T-cell (primary cell): ENCODE measurements at places on chromosomes 11 and 22. TPM values are rescaled to one million over a fixed set of nuclear protein-coding genes. Genes with fewer than 3 reads are reported as not detected.

DNA sequence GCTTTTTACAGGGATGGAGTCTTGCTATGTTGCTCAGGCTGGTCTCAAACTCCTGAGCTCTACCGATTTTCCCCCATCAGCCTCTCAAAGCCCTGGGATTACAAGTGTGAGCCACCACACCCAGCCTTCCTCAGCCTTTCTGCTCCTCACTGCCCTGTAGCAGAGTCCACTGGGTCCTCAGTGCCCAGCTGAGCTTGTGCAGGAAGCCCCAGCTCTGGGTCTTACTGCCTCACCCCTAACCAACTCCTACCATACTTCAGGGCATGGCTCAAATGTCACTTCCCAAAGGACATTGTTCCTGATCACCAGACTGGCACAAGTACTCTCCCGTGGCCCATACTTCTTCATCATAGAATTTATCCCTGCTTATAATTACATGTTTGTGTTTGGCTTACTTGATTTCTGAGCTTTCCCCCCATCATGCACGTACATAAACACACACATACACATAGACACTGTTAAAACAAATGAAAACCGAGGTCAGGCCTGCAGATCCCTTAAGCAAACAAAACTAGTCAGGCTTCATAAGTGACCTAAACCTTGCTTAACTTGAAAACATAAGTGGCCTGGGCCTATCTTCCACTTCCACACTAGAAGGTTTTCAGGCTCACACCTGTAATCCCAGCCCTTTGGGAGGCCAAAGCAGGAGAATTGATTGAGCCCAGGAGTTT, 14.0 kb upstream of the SLC43A3 start:
- DNase-seq: no peak

DNA sequence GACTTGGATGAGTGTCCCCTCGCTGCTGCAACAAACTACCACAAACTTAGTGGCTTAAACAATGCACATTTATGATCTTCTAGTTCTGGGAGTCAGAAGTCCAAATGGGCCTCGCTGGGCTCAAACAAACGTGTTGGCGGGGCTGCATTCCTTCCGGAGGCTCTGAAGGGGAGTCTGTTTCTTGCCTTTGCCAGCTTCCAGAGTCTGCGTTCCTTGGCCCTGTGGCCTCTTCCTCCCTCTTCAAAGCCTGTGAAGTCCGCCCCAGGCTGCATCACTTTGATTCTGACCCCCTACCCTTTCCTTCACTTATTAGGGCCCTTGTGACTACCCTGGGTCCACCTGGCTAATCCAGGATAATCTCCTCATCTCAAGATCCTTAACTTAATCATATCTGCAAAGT, 80.3 kb upstream of the NECTIN1 start:
- no peak for DNase-seq

GRCh38 chr22:47605441-47605840, 843.0 kb downstream of the TBC1D22A start:
- DNase-seq: no peak

GRCh38 chr22:26466196-26466595, 17.4 kb downstream of the HPS4 start:
- no peak for DNase-seq

Gene APOBEC3A
- not detected for total RNA-seq

DNA sequence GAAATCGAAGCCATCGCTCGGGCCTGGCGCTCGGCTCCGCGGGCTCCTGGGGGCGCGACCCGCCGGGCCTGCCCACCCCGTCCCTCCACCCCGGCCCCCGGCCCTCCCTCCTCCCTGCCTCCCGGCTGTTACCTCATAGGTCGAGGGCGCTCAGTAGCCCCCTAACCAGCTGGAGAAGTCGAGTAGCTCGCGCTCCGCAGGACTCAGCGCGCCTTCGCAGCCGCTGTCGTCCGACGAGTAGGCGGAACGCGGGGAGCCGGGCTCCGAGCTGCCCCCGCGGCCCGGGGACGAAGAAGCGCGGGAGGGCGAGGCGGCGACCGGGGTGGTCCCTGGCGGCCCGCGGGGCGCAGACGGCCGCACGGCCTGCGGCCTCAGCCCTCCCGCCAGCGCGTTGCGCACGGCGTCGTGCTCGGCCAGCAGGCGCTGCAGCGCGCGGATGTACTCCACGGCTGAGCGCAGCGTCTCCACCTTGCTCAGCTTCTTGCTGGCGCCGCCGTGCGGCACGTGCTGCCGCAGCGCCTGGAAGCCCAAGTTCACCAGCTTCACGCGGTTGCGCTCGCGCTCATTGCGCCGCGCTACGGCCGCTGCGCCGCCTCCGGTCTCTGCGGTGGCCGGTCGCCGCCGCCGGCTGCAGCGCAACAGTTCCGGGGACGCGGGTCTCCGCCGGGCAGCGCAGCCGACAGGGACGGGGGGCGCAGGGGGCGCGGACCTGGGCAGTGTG, 627 bp downstream of the ASCL2 start:
- no peak for DNase-seq

DNA sequence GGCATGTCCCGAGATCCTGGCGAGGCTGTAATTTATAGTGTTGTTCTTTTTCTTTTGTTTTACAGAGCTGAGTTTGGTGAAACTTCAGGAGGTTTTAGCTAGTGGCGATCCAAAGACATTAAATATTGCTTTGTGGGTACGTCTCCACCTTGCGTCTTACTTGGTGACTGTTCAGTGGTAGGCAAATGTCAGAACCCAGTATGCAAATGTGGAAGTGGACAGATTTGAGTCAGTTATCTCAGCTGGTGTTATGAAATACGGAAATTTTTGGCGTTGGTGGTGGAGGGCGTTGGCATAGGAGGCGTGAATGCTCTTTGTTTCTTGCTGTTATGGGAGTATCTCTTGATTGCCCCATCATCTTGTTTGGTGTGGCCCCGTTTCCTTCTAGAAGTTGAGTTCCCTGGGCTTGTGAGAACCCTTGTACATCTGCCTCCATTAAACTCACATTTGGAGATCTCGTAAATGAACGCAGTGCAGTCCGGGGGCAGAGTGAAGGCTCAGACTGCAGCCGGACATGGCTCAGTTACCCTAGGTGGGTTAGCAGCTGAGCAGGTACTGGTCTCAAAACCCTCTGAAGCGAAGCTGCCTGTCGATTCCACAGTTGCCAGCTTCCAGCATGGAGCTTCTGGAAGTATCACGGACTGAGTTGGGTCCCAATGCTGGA, 39.9 kb downstream of the PTPRJ start:
- no peak for DNase-seq

DNA sequence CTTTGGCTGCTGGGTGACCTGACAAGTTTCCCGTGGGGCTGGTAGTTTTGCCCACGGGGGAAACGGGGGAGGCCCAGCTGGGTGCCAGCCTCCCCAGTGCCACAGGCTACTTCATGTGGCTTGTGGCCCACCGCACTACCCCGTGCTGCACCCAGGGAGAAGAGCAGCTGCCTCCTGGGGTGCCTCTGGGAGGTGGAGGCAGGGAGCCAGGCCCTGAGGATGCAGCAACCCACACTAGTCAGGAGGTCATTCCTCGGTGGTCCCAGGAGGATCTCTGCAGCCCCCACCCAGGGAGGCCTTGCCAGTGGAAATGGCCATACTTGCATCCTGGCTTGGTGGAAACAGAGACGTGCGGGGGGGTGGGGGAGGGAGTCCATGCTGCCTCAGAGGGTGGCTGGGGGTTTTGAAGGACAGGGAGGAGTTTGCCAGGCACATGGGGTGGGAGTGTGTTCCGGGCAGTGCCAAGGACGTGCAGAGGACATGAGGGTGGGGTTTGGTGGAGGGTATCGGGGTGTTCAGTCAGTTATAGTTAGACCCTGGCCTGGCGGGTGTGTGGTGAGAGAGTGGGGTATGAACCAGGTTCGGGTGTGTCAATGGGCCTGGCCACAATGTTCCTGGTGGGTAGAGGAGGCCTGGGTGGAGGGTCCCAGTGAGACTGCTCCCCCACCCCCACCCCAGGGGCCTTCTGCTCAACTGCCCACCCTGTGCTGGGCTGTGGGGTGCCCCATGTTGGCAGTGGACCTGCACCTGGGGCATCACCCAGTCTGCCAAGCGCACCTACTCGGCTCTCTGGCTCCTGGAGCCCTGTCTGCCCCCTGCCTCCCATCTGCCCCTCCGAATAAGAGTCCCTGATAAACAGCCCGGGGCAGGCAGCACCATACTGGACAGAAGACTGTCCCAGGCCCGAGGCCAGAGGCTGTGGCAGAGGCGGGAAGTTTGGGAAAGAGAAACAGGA, 3.8 kb downstream of the PIM3 start:
- peak; percentile 42 for DNase-seq

Gene MRGPRE
- total RNA-seq: not detected

GRCh38 chr22:19812910-19813309, 41.8 kb downstream of the GNB1L start:
- DNase-seq: no peak

DNA sequence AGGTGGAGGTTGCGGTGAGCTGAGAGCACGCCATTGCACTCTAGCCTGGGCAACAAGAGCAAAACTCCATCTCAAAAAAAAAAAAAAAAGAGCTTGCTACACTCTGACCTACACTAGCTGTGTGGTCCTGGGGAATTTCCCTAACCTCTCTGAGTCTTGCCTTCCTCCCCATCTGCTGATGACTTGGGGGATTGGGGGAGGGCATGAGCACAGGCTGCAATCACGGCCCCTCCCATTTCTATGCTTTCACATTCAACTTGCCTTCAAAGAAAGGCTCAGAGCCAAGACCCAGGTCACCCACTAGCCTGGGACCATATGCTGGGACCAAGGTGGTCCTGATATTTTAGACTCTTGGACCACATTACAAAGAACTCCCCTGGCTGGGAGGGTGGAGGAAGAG, 39.8 kb upstream of the TEF start:
- no peak for DNase-seq

Gene MRGPRX4
- not detected for total RNA-seq

GRCh38 chr22:32880893-32881596, 79.5 kb downstream of the TIMP3 start:
- peak; percentile 3 for DNase-seq

Gene UCP3
- total RNA-seq: 6.6 TPM

Gene CASP1
- 53.3 TPM for total RNA-seq

- no peak for DNase-seq
Observed at GRCh38 chr11:104057908-104058307, 21.5 kb downstream of the DDI1 start.

GRCh38 chr22:36379593-36380361, 8.0 kb downstream of the MYH9 start:
- DNase-seq: peak; percentile 44

DNA sequence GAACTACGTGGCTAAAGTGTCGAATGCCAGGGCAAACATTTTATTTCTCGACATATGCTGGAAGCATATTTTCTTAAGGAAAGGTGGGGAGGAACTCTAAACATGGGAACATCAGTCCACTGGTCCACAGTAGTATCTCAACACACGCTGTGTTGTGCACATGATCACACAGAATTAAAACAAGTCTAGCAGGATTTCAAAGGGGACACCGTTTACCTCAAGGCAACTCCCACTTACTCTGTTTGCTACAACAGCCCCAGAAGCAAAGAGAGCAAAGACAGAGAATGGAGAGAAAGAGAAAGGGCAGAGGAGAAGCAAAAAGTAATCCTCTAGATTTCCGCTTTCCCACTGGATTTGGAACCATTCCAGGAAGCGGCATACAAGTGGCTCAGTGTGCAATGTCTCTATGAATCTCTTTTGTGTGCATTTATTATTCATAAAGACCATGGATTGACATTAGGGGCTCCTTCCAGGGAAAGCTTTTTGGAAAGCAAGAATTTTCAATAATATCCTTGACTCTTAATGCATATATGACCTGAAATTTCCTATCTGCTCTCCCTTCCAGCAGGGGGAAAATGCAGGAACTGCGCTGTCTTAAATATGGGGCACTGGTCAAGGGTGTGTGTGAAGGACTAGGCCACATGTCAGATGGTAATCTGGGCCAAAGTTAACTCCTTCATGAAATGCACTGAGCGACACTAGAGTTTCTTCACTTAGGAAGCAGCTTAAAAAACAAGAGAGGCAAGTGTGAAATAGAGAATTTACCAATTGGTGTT, 34.8 kb upstream of the CCDC34 start:
- no peak for DNase-seq

GRCh38 chr11:123260511-123261211, 65.6 kb upstream of the CLMP start:
- no peak for DNase-seq

- no peak for DNase-seq
Observed at GRCh38 chr22:40330615-40331014, 15.7 kb upstream of the ADSL start.

- peak; percentile 87 for DNase-seq
Observed at GRCh38 chr22:41285441-41285819, 557 bp downstream of the RANGAP1 start.

Gene FAM180B
- total RNA-seq: 0.28 TPM

Gene NTM
- total RNA-seq: not detected

DNA sequence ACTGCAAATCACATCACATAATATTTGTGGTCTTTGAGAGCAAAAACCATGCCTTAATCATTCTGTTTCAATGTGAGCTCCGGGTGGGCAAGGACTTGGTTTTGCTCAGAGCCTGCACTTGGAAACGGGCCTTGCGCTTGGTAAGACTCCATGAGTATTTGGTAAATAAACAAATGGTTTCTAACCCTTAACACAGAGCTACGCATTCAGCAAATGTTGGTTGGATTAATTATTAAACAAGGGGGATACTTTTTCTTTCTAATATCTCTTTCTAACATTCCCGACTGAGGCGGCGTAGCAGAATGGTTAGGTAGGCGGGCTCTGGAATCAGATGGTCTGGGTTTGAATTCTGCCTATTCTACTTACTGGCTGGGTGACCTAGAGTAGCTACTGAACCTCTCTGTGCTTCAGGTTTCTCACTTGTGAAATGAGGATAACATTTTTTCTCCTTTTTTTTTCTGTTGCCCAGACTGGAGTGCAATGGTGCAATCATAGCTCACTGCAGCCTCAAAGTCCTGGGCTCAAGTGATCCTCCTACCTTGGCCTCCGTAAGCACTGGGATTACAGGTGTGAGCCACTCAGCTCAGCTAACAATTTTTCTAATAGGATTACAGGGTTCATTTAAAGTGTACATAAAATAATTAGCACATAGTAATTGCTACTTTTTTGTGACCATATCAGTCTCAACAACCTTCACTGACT, 3.4 kb upstream of the FAM83F start:
- no peak for DNase-seq

GRCh38 chr11:106187860-106188456, 110.5 kb downstream of the AASDHPPT start:
- no peak for DNase-seq

Gene RAB39A
- not detected for total RNA-seq

Gene GRIA4
- total RNA-seq: not detected

DNA sequence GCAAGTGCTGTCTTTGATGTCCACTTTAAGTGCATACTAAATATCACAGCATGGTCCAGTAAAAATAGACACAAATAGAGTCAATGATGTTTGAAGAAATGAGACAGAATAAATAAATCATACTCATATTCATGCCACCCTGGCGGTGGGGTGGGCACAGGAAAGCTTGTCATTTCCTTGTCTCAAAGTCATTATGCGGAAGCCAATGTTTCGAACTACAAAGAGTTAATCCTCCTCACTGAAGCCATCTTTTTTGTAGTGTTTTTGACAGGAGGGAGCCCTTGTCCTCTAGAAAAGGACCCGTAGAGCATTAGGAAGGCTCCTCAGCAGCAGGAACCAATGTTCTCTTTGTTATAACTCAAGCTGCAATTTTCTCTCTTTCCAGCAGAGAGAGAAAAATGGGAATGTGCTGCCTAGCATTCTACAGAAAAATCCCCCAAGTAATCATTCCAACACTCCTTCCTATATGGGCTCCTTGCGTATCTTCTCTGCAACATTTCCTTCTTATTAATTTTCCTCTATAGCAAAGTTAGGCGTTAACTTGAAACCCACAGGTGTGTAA, 30.6 kb downstream of the SC5D start:
- no peak for DNase-seq

GRCh38 chr11:32033491-32033890, 57.4 kb upstream of the RCN1 start:
- DNase-seq: no peak
